Natural killer cell (primary cell): ENCODE measurements at places on chromosomes 12 and 14. TPM values are rescaled to one million over a fixed set of nuclear protein-coding genes. Genes with fewer than 3 reads are reported as not detected.

Gene ANO2
- total RNA-seq, result not detected

Gene SMIM41
- total RNA-seq, result not detected

Gene CRACR2A
- 59.8 TPM for total RNA-seq

Gene ARMH4
- not detected for total RNA-seq

Gene L3HYPDH
- 13.3 TPM for total RNA-seq

Gene KRT6C
- total RNA-seq, result not detected

Gene LYZ
- 337 TPM for total RNA-seq

Gene FAIM2
- total RNA-seq, result not detected

Gene HOXC13
- not detected for total RNA-seq

Gene RNASE3
- 0.72 TPM for total RNA-seq

Gene LALBA
- total RNA-seq, result not detected

Gene AICDA
- not detected for total RNA-seq

Gene ACVR1B
- total RNA-seq, result 9.6 TPM

Gene PAH
- not detected for total RNA-seq

Gene IL31
- total RNA-seq, result not detected

Gene ENDOU
- 0.20 TPM for total RNA-seq

Gene LGR5
- total RNA-seq, result not detected

Gene KRT86
- 2.0 TPM for total RNA-seq

Gene TC2N
- 83.1 TPM for total RNA-seq

Gene OVCH1
- total RNA-seq, result not detected

Gene RPS6KA5
- 27.9 TPM for total RNA-seq

Gene SOS2
- total RNA-seq, result 64.7 TPM

Gene AMN
- 2.4 TPM for total RNA-seq

Gene HELB
- total RNA-seq, result 29.2 TPM

Gene CCDC177
- not detected for total RNA-seq

Gene NKX2-1
- total RNA-seq, result not detected

Gene SYT10
- not detected for total RNA-seq

Gene UTP20
- total RNA-seq, result 10.2 TPM

Gene CABP1
- not detected for total RNA-seq

Gene ESPL1
- total RNA-seq, result 1.9 TPM

Gene GATC
- 22.8 TPM for total RNA-seq

Gene TMPRSS12
- not detected for total RNA-seq

Gene ADAM20
- 0.38 TPM for total RNA-seq

Gene NAV3
- total RNA-seq, result not detected

Gene NELL2
- total RNA-seq, result 15.3 TPM

Gene FAM90A1
- total RNA-seq, result not detected

Gene PLEKHH1
- total RNA-seq, result not detected

Gene GRIP1
- total RNA-seq, result 1.3 TPM

Gene SOCS2
- 110 TPM for total RNA-seq

Gene GDF3
- not detected for total RNA-seq

Gene ESYT1
- 198 TPM for total RNA-seq

Gene TRIM9
- total RNA-seq, result 0.35 TPM

Gene SCNN1A
- total RNA-seq, result 1.5 TPM

Gene BLOC1S1
- total RNA-seq, result 75.8 TPM

Gene SYCP3
- total RNA-seq, result 1.4 TPM

Gene TSPAN8
- total RNA-seq, result not detected
